ENCODE measurements at places on chromosomes 5 and 9.

DNA sequence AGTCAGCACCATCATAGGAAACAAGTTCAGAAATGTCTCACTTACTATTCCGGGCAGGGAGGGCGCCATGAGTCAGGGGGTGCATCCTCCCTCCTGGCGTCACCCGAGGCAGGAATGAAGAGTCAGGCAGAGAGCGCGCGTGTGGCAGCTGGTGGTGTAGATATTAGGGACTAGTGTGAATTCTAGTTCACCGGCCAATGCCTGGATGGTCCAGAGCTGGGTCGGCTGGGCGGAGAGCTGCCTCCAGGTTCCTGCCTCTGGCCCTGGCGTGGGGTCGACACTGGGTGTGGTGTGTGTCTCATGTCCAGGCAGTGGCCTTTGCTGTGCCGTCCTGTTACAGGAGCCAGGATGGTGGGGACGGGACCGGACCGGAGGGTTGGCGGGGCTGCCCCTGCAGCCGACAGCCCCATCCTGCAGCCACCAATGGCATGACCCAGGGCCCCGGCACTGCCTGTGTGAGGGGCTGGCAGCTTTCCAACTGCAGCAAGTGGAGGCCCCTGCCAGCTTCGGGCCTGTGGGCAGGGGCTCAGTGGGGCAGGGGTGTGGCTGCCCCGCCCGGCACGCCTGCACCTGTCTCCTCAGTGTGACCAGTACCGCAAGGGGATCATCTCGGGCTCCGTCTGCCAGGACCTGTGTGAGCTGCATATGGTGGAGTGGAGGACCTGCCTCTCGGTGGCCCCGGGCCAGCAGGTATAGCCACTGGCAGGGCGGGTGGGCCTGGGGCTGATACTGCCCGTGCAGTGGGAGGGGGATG, 9.1 kb downstream of the DIPK1B start:
- DNase-seq: no peak

DNA sequence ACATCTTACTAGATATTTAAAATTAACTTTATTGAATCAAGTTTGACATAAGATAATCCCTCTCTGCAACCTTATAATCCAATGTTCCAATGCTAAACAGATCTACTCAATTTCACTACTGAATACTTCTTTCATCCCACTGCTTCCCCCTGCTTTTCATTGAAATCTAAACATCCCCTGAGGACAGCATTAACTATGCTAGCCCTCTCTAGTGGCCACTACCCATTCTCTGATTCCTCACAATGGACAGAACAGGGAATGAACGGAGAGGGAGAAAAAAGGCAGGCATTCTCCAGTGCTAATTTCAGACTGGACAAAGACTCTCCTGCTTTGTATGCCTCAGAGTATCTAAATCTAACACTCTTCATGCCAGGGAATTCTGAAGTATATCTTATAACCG, 54.3 kb upstream of the RGS7BP start:
- no peak for DNase-seq

DNA sequence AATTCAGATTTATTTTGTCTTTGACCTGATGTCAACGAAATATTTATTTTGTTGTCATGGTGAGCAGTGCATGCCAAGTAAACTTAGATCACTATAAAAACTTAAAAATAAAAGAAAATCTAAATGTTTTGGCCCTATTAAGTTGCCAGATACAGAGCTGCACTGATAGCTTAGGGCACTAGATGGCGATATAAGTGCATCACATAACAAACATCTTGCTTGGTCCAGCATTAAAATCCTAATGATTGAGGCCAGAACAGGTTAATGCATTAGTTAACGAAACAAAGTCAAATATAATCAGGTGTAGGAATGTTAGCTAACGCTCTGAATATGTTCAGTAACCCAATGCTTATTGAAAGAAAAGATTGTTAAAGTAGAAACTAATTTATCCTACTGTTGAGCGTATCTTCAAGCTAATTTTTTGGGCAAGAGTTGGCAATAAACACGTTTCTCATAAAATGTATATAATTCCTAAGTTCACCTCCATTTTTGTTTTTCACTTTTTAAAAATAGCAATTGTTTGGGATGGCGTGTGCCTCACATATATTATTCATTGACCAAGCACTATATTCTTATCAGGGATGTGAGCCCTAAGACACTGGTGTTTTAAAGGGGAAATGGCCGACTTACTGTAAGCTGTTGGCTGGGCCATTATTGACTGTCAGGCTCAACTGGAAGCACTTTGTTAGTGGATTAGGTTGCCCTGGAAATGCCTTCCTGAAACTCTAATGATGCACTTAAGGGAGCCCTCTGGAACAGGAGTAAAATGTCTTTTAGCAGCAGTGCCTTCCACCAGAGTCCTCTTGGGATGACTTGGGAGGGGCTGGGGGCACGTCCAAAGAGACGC, 33.3 kb downstream of the KCTD16 start:
- peak; percentile 23 for DNase-seq

- no peak for DNase-seq
Observed at GRCh38 chr5:76040806-76041205, 42.4 kb upstream of the SV2C start.

GRCh38 chr5:153159616-153160015, 330.9 kb upstream of the GRIA1 start:
- DNase-seq: no peak

DNA sequence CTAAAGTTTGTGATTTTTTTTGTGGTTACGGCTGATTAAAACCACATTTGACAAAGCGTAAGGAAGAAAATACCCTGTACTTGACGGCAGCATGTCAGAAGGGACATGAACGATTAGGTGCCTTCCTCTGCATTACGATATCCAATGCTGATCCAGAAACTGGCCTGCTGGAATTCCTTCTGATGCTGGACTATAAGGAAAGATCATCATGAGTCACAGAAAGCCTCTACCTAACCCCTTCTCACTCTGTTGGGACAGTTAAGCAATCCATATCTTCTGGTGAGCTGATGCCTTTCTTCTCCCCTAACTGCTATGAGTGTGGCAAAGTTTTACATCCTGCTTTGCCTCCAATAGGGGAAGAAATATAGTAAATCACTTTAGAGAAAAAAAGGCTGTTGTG, 78.4 kb upstream of the PAPPA start:
- no peak for DNase-seq

GRCh38 chr5:124302533-124302932, 443.9 kb downstream of the ZNF608 start:
- no peak for DNase-seq

DNA sequence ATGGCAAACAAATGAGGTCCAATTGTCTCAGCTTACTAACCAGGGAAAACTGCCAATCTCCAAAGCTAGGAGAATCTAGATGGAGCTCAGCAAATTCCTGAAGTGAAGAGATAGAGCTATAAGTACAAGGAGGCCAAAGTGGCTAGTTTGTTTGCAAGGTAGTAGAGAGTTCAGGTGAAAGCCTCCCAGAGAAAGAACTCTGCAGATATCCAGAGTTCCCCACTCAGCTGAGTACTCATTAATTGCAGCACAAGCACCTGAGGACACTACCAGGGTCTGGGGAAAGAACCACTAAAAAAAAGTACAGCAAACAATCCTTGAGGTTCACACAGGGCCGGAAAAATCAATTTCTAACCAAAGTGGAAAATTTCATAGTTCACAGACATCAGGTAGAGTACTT, 250.9 kb downstream of the TMEM232 start:
- no peak for DNase-seq

- DNase-seq: no peak
Observed at GRCh38 chr5:82673057-82673809, 395.1 kb upstream of the RPS23 start.

DNA sequence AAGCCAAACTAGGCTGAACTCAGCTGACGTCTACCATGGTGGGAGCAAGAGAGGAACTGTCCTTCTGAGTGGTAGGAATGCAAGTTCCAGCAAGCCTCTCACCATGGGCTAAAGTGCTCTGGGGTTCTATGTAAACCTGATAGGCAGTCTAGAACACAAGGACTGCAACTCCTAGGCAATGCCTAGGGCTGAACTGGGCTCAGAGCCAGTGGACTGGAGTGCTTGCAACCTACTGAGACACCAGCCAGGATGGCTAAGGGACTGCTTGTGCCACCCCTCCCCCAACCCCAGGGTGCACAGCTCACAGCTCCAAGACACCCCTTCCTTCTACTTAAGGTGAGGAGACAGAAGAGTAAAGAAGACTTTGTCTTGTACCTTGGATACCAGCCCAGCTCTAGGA, 12.1 kb upstream of the RCL1 start:
- no peak for DNase-seq

DNA sequence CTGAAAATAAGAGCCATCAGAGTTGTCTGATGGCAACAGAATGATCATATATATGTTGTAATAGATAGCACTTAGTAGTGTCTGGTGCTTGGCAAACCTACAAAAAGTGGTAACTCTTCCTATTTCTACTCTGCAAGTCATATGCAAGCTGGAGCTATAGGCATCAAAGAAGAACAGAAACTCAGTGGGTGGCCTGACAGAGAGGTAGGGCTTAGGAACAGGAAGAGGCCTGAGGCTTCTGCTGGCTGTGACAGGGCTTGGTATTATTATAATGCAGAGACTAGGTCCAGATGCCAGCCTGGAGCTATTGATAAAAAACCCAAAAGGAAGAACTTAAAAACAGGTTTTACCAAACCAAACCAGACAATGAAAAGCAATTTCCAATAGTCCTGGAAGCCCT, 4.4 kb upstream of the DIAPH1 start:
- DNase-seq: no peak

- DNase-seq: no peak
Observed at GRCh38 chr5:10760096-10760920, 726 bp downstream of the DAP start.

DNA sequence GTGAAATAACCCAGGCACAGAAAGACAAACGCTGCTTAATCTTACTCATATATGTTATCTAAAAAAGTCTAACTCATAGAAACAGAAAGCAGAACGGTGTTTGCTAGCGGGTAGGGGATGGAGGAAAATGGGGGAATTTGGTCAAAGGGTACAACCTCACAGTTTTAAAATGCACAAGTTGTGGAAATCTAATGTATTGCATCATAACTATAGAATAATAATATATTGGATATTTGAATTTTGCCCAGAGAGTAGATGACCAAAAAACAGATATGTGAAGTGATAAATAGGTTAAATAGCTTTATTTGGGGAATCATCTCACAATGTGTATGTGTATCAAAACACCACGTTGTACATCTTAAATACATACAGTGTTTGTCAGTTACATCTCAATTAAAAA, 22.3 kb upstream of the OSMR start:
- no peak for DNase-seq

GRCh38 chr5:96649681-96650540, 12.3 kb upstream of the CAST start:
- no peak for DNase-seq

DNA sequence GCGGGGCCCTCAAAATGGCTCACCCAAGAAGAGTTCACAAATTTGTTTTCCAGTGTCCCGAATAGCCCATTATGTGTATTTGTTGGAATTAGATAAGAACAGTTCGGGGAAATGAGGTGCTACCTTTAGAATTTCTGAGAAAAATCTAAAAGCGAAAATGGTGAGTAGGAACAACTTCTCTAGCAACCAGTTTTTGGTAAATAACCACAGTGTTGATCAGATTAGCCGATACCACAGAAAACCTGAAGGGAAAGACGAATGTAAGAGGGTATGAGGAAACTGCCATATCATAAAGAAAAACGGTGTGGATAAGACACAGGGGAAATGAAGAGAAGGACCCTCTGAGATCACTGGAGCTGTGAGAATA, 31.0 kb downstream of the ADAM19 start:
- no peak for DNase-seq

GRCh38 chr9:17843236-17843635, 264.4 kb downstream of the SH3GL2 start:
- no peak for DNase-seq

DNA sequence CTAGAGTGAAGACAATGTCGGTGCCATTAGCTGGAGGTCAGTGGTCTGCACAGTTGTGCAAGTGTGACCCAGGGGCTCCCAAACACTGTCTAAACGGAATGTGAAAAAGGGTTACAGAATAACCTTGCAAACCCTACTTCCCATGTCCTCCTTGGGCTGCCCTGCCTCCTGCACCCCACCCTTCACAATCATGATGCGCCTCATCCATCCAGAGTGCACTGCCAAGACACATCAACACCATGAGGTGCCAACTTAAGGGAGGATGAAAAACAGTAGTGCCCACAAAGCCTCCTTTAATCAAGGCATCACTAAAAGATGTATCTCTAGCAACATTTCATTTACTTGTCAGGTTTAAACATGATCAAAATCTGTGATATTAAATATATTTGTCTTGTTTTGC, 87.1 kb downstream of the SETX start:
- DNase-seq: no peak

DNA sequence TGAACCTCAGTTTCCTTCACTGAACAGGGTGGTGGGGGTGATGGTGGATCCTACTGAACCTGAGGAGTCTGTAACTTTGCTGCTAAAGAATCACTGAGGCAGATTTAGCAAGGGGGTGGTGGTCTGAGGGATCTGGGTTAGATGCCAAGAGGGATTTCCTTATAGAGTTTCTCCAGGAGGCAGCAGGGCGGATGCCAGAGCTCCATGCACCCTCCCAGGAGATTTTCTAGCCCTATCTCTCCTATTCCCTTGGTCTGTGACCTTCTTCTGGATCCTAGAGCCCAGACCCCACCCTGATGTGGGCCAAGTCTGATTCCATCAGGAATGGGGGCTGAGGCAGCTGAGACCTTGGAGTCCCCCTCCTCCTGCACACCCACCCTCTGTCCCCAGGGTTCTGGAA, 6.0 kb downstream of the PTGS1 start:
- no peak for DNase-seq

- DNase-seq: no peak
Observed at GRCh38 chr9:38440516-38440915, 16.3 kb upstream of the IGFBPL1 start.

GRCh38 chr5:95441636-95442035, 50.5 kb downstream of the FAM81B start:
- no peak for DNase-seq

DNA sequence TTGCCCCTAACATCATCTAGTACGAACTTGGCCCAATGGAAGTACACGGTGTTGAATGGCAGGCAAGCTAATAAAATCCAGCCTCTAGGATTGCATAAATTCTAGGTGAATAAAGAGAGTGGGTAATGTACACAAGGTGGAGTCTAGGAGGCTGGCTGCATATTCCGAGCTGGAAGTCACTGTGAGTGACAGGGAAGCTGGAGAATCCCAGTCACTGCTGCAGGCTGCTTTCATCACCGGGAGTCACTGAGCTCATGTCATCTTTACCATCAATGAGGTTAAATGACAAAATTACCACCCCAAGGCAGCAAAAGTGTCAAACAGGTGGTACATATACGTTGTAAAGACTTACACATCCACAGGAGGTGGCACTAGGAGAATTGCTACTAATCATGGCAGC, 91.3 kb upstream of the HMHB1 start:
- DNase-seq: no peak

- DNase-seq: no peak
Observed at GRCh38 chr5:108653201-108653600, 94.5 kb upstream of the FER start.

GRCh38 chr9:29432191-29432590, 1858.9 kb upstream of the C9orf72 start:
- DNase-seq: no peak

- no peak for DNase-seq
Observed at GRCh38 chr5:92380069-92380770, 997.1 kb upstream of the ARRDC3 start.

GRCh38 chr5:172605466-172605865, 35.6 kb upstream of the NEURL1B start:
- no peak for DNase-seq

GRCh38 chr5:142925795-142926194, 155.6 kb downstream of the ARHGAP26 start:
- no peak for DNase-seq

GRCh38 chr5:134114886-134115805, 665 bp downstream of the TCF7 start:
- no peak for DNase-seq
